ENCODE measurements at places on chromosomes 2 and 18.

GRCh38 chr2:10900216-10901109 lies 11.3 kb upstream of the KCNF1 start:
- no peak for DNase-seq

GRCh38 chr18:58863539-58864145 lies 1.0 kb upstream of the ZNF532 start:
- DNase-seq: no peak

- DNase-seq: no peak
Measured at GRCh38 chr2:145524836-145525235, 1004.9 kb upstream of the ZEB2 start.

- no peak for DNase-seq
Measured at GRCh38 chr2:202636213-202636513, 1.4 kb downstream of the FAM117B start.

DNA sequence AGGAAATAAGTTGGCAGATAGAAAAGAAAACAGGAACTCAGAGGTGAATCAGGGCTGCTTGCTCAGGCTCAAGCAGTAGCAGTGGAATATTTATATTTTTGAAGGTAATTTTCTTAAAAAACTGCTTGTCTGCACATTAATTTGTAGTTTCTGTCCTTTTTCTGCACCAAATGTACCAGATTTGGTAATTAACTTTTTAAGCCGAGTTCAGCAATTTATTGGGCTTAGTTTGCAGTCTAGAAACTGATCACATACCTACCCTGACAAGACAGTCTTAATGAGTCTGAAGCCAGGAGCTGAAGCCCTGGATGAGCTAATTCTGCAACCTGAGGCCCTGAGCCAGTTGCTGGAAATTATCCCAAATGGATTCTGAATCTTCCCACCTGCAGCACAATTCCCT lies 647.0 kb downstream of the TDRD15 start:
- DNase-seq: no peak

GRCh38 chr2:205662206-205662965 lies 19.9 kb upstream of the NRP2 start:
- DNase-seq: no peak

DNA sequence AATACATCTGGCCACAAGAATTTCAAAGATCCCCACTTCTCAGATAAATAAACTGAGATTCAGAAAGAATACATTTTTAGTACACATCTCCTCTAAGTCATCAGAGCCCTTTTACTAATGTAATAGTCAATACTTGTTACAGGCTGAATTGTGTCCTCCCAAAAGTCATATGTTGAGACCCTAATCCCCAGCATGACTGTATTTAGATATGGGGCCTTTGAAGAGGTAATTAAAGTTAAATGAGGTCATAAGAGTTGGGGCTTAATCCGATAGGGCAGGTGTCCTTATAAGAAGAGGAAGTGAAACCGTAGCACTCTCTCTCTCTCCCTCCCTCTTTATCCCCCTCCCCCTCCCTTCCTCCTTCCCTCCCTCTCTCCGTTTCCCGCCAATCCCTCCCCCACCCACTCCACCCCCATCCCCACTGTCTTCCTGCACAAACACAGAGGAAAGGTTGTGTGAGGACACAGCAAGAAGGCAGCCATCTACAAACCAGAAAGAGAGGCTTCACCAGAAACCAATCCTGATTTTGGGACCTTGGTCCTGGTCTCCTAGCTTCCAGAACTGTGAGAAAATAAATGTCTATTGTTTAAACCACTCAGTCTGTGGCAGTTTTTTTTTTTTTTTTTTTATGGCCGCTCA lies 66.6 kb upstream of the ZNF397 start:
- no peak for DNase-seq

GRCh38 chr2:64327510-64328414 lies 126.2 kb upstream of the LGALSL start:
- DNase-seq: peak; percentile 38

DNA sequence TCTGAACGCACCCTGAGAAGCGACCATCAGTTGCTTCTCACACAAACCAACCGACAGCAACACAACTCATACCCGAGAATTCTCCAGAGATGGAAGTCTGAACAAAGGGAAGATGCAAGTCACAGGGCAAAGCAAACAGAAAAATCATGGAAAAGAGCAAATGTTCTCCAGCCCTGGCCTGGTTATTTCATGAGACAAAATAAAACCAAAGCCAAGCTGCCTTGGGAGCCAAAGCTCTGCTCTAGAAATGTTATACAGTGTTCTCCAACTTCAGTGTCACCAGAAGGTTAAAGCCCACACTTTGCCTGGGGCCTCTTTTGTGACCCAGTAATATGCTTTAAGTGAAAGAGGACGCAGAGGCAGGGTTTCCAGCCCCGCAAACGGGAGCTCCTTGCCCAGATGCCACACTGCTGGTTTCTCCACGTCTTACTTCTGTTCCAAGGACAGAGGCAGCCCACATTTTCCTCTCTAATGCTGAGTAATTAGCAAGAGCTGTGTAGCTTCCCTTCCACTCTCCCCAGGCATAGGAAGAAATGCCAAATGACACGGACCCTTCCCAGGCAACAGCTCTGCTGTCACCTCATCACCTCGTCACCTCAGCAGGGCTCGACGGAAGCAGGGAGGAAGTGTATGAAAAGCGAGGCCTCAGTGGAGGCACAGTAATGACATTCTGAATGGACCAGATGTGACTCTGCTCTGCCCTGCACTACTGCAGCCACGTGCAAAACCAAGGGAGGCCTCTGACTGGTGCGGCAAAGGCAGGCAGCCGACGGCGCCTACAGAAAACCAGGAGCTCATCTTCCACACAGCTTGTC lies 64.7 kb downstream of the FBXO15 start:
- no peak for DNase-seq

GRCh38 chr2:232315049-232315922 lies 63.3 kb upstream of the ALPP start:
- DNase-seq: no peak
